ENCODE measurements at places on chromosomes 11 and 22.

GRCh38 chr11:97973352-97973857 is 1047.3 kb upstream of the CNTN5 start:
- no peak for DNase-seq

DNA sequence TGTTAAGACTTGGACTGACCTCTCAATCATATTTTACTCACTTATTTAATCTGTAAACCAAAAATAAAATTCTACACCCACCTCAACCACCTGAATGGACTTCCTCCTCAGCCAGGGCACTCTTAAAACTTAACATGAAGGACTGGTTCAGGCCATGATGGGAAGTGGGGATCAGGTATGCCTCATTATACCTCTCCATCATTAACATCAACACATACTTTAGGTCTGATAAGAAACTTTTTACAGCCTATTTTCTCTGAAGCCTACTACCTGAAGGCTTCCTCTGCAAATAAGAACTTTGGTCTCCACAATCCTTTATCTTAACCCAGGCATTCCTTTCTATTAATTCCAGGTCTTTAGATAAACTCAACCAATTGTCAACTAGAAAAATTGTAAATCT is 390.0 kb downstream of the AASDHPPT start:
- no peak for DNase-seq

DNA sequence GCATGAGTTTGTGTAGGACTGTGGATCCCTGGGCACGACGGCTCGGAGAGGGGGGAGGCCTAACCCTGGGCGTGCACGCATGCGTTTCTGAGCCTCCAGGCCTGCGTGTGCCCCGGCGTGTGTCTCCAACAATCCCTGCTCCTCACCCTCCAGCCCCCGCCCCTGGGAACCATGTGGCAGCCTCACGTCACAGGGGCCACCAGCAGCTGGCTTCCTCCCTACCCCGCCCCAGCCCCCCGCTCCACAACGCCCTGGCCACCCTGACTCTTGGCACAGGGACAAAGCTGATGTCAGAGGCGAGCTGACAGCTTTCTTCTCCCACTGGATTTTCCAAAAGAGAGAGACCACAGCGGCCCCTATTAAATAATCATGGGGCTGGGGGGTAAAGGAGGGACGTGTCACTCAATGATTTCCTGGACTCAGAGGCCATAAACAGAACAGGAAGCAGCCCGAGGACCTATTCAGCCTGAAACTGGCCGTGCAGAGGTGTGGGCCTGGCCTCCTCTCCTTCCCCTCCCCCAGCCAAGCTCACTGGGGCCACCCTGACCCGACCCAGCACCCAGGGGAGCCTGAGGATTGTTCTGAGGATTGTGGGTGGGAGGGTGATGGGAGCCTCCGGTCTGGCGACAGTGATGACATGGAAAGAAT is 6.8 kb upstream of the LIF start:
- no peak for DNase-seq

DNA sequence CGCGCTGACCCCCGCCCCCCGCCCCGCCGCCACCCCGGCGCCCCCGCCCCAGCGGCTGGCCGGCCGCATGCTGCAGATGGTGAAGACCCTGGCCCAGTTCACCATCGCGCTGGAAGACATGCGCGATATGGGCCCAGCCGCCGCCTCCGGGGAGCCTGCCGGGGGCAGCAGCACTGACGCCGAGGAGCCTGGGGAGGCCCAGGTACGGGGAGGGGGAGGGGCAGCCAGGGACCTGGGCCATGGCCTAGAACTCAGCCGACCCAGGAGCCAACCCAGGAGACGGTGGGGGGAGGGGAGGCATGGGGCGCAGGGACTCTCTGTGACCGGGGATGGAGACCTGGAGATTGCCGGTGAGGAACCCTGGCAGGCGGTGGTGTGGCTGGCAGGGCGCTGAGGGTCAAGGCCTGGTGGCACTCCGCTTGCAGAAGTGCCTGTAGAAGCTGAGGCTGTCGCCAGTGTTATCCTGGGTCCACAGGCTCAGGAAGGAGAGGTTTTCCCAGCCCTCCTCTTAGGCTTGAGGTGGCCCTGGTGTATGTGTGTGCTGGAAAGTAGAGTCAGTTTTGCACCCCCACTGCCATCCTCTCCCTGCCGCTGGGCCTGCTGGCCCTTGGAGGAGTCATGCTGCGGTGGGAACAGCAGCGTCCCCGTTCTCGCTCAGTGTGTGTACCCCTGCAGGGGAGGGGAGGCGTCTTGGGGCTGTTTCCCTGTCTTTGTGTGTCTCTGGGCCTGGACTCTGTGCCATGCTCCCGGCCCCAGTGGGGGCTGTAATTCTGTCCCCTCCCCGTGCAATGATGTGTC is 32.9 kb upstream of the RELT start:
- DNase-seq = no peak

DNA sequence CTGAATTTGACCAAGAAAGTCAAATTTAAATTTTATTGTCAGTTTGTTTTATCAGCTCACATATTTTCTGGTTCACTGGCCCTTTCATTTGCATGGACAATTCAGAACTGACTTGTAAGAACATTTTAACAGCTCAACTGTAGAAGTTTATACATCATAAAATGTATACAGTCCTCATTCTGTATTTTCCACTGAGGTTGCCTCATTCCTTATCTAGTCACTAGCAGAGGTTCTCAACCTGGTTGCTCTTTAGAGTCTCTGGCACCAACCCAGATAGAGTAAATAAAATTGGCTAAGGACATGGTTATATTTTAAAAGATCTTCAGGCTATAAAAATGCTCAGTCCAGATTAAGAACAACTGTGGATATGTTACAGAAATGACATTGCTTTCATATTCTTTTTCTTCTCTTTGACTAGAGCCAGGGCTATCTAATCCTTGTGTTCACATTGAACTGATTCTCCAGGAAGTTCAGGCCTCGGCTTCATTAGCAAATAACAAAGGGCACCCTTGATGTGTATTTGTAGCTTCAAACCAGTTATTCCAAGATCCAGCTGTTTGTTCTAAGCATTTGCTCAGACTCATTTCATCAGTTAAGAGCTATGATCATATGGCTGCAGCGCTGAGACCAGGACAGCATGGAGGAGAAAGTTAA is 782.5 kb downstream of the ETS1 start:
- DNase-seq = no peak
